Dermis blood vessel endothelial cell (primary cell): ENCODE measurements at places on chromosomes 6 and 20.

DNA sequence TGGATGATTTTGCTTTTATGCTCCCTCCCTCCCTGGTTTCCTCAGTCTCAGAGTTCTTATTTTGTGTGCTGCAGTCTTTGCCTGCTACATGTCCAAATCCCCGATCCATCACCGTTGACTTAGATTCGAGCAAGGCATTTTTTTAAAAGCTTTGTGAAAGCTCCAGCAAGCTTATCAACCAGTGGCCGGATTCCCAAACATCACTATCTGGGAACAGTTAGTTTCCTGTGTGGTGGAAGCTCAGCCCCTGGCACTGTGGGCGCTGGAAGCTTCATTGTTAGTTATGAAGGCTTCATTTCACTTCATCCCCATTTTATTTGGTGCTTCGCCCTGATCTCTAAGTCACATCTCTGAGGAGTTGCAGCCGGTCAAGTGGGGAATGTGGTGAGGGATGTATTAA lies 44.7 kb downstream of the DEK start:
- DNase-seq: peak; percentile 7

DNA sequence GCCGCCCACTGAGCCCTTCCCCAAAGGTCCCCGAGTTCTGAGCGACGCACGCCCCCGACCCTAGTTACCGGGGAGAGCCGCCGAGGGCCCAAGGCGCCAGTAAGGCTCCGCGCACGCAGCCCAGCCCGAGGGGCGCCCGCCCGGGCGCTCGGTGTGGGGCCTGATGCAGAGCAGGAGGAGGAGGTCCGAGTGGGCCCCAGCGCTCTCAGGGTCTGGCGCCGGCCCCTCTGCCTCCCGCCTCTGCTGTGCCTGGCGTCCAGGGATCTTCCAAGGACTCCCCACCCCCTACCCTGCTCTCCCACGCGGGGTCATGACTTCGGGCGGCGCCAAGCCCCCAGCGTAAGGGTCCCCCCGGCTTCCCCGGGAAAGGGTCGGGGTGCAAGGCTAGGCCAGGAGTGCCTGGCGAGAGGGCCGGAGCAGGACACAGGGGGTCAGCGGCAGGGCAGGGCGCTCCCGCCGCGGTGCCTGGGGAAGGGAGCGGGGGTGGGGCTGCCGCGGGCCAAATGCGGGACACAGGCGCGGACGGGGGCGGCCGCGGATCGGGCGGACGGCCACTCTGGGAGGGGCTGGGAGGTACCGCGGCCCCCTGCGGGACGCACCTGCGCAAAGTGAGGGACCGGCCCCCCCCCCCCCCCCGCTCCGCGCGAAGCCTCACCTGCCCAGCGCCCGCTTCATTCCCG lies 637 bp downstream of the ABHD12 start:
- peak; percentile 31 for DNase-seq

- DNase-seq: no peak
These were observed 17.6 kb downstream of the RNF8 start for GRCh38 chr6:37371154-37372083.

- DNase-seq: no peak
These were observed 82.2 kb upstream of the SLC22A16 start for GRCh38 chr6:110558575-110558974.

DNA sequence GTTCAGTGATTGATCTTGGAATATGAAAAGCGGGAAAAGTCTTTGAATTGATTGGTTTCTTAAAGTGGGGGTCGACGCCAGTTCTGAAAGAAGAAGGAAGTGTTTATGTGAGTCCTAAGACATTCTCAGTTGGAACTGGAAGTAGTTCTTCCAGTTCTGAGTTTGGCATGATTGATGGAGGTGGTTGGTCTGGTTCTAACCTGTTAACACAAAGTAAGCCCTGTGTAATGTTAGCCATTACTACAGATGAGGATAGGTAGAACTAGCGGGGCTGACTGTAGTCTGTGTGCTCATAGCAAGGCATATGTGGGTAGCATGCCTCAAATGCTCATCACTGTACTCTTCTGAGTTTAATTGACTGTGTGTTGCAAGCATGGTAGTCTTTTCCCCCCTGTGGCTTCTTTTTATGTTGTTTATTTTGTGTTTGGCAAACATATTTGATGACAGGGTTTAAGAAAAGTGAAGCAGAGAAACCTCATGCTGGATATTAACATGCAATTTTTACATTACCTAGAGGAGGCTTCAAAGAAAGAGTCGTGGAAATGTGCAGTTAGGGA lies 24.9 kb downstream of the CITED2 start:
- no peak for DNase-seq

GRCh38 chr6:25309886-25310285 lies 30.7 kb downstream of the CARMIL1 start:
- DNase-seq: no peak

DNA sequence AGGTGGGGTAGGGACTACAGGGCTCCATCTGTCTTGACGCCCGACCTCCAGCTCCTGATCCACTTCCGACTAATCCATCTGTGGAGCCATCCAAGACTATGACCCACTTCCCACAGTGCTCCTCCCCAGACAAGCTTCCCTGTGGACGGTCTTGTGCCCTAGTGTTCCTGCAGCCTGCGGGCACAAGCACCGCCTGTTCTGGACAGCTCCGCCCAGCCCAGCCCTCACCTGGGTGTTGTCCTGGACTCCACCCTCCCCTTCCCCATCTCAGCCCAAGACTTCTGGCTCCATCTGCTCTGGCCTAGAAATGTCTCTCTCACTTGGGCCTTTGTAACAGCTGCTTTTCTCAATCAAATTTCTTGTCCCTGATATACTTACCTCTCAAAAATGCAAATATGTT lies 102.0 kb downstream of the MAFB start:
- no peak for DNase-seq

DNA sequence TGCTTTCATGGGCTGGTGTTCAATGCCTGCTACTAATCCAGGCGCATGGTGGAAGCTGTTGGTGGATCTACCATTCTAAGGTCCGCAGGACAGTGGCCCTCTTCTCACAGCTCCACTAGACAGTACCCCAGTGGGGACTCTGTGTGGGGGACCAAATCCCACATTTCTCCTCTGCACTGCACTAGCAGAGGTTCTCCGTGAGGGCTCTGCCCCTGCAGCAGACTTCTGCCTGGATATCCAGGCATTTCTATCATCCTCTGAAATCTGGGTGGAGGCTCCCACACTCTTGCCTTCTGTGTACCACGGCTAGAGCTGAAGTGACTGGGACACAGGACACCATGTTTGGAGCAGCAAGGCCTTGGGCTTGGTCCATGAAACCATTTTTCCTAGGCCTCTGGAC lies 134.1 kb upstream of the C6orf118 start:
- no peak for DNase-seq

DNA sequence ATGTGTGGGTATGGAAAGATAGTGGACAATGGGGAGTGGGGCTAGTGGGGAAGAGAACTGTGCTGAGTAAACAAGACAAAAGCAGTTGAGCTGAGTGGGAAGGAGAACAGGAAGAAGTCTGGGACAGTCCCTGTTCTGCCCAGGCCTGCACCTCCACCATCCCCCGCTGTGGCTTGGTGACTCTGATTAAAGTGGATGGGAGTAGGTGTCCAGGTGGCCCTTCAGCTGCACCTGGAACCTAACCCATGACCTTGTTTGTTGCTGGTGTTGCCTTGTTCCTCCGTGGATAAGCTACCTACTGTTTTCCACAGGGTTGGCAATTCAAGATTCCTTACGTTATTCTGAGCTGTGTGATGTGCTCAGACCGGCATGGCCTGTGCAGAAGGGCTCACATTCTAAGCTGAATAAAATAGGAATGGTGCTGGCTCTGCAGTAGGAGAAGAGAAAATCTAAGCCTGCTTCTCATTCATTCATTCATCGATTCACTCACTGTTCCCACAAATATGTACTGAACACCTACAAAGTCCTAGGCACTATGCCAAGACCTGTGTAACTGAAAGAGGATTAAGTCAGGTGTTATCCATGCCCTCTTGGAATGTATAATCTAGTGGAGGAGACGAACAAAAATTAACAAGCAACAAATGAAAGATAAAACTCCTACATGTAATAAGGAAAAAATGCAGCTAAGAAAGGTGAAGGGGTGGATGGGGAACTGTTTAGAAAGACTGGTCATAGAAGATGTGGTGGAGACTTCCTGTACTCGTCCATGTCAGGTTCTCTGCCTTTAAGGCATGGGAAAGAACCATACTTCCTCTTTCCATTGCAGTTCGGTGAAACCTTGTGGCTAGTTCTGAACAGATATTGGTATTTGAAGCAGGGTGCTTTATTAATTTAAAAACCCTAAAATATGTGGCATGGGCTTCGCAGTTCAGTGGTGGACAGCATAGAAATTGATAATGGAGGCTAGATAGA lies 10.1 kb upstream of the CALHM6 start:
- no peak for DNase-seq

- no peak for DNase-seq
These were observed 19.4 kb downstream of the CRYBG1 start for GRCh38 chr6:106379951-106380350.

DNA sequence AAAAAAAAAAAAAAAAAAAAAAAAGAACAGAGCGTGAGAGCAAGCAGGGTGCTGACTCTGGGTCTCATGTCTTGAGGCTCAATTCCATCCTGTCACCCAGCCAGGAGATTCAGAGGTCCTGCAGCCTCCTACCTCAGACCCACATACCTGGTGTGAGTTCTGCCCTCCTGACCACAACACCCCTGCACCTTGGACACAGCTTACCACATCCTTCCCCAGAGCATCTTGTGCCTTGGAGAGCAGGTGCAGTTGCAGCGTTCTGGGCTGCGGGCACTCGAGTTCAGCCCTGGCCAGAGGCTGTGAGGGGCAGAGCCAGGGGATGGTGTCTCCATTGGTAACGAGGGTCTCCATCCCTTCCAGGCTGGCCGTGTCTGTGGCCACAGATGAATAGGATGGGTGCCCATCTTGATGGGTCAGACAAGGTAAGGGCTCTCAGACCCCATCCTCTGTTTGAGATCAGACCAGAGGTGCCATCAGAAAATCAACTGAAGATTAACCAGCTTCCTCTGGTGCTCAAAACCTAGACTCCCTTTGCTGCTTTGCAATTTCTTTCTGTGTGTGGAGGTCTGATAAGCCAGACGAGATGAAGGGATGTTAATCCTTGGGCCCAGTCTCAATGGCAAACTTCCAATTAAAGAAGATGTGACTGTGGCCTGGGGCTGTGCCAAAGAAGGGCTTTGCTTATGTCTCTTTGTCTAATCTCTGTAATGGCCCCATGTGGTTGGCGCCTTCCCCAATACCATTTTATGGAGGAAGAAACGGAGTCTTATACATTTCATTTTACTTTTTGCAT lies 14.7 kb upstream of the ZNF831 start:
- DNase-seq: no peak

GRCh38 chr20:4050203-4050980 lies 35.0 kb upstream of the RNF24 start:
- no peak for DNase-seq

DNA sequence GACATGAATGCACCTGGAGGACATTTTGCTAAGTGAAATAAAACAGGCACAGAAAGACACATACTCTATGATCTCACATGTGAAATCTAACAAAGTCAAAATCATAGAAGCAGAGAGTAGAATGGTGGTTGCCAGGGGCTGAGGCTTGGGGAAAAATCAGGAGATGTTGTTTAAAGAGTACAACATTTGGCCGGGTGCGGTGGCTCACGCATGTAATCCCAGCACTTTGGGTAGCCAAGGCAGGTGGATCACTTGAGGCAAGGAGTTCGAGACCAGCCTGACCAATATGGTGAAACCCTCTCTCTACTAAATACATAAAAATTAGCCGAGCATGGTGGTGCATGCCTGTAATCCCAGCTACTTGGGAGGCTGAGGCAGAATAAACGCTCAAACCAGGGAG lies 26.0 kb upstream of the LOC128125822 start:
- no peak for DNase-seq

DNA sequence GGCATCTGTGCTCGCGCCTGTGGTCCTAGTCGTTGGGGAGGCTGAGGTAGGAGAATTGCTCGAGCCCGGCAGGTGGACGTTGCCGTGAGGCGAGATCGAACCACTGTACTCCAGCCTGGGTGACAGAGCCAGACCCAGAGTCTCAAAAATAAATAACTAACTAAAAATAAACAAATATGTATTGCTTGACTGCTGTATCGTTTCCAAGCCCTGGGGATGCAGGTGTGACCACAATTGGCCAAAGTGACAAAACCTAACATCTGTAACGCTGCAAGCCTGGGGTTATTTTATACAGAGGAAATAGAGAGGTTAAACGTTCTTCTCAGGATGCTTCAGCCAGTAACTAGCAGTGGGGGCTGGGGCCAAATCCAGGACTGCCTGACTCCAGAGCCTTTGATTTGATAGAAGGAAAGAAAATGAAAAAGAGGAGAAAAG lies 1.9 kb upstream of the SRSF3 start:
- DNase-seq: no peak

GRCh38 chr6:89071036-89071435 lies 9.5 kb upstream of the PNRC1 start:
- DNase-seq: no peak
